Cerebellar nuclear complex (tissue), 1 donor: ENCODE measurements at places on chromosomes 5 and 9.

DNA sequence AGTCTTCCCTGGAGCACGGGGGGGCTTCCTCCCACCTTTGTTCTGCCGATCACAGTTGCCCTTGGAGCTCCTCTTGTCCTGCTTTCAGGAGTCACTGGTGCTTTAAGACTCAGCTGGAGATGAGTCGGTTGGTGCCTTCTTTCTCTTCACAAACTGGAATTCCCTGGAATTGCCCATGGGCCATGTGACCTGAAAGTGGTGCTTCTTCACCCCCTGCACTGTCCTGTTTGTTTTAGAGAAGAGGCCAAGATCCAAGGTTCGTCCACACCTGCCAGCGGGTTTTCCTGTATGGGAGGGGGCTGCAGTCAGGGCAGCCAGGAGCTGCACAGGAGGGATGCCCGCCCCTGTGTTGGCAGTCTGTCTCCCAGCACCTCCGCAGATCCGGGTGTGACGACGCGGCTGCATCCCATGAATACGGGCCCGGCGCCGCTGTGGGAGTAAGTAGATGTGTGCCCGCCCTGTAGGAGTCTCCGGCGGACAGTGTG is 9.5 kb upstream of the MRPS2 start:
- no peak for DNase-seq

DNA sequence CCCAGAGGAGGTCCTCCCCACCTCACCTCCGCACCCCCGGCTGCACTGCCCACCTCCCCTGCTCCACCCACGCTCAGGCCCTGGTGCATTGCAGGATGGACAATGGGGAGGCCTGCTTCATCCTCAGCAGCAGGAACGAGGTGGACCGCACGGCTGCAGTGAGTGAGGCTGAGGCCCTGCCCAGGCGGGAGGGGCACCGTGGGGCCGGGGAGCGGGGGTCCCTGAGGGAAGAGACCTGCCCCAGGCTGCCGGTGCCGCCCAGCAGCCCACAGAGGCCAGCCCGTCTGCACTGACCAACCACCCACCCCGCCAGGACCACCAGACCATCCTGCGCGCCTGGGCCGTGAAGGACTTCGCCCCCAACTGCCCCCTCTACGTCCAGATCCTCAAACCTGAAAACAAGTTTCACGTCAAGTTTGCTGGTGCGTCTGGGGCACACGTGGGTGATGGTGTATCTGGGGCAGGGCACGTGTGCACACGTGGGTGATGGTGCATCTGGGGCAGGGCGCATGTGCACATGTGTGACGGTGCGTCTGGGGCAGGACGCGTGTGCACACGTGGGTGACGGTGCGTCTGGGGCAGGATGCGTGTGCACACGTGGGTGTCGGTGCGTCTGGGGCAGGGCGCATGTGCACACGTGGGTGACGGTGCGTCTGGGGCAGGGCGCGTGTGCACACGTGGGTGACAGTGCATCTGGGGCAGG is 66.7 kb downstream of the KCNT1 start:
- no peak for DNase-seq

GRCh38 chr5:122967085-122967484 is 69.4 kb downstream of the PPIC start:
- DNase-seq = no peak

DNA sequence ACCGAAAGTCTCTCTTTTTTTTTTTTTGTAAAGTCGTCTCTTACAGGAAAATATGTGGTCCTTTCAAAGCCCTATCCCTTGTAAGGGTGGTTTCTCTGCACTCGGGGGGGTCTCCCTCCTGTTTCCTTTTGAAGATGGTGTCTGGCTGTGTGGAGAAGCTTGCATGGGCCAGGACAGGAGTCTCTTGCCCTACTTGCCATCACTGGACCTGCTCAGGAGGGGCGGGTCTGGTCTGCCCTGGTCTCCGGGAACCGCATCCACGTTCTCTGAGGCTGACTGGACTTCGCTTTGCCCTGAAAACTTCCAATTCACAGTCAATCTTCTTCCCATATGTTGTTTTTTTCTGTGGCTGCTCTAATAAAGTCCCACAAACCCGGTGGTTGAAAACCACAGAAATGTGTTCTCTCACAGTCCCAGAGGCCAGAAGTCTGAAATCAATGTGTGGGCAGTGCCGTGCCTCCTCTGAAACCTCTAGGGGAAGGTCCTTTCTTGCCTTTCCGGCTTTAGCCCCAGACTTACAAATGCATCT is 92.9 kb upstream of the IER5L start:
- DNase-seq = no peak

DNA sequence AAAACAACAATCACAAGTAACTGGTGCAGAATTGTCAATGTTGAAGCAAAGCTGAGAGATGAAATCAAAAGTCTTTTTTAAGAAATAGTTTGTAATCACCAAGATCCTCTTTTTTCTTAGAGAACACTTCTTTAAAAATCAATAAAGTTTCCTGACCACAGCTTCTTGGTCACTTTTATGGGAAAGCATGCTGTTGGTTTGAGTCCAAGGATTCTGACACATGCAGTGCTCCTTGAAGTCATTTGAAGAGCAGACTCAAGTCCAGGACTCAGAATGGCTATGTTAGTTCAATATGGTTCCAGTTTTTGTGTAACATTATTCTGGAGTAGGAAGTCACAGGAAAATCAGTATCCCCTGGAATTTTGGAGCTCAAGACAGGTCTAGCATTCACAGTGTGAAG is 480.6 kb downstream of the NR2F1-AS1 start:
- no peak for DNase-seq
